ENCODE measurements at places on chromosomes 2 and 18. TPM values are rescaled to one million over a fixed set of nuclear protein-coding genes. Genes with fewer than 3 reads are reported as not detected.

Gene HOXD3
- total RNA-seq: 0.27 TPM

Gene IL37
- total RNA-seq: not detected

Gene ONECUT2
- total RNA-seq: 0.41 TPM

Gene ANKRD36B
- total RNA-seq: 4.8 TPM

Gene FAM117B
- total RNA-seq: 2.3 TPM

Gene DOK6
- total RNA-seq: not detected

Gene STK17B
- 4.6 TPM for total RNA-seq

Gene ANO7
- 2.5 TPM for total RNA-seq

Gene PKP4
- 29.0 TPM for total RNA-seq

Gene CRACDL
- 0.54 TPM for total RNA-seq

Gene RIT2
- not detected for total RNA-seq

Gene B3GNT7
- total RNA-seq: 1.8 TPM

Gene REG3G
- total RNA-seq: not detected

Gene ATRAID
- total RNA-seq: 212 TPM

Gene ALK
- total RNA-seq: not detected

Gene KIF1A
- total RNA-seq: 0.73 TPM

Gene SPIRE1
- 20.6 TPM for total RNA-seq

Gene PCARE
- not detected for total RNA-seq

Gene TCF7L1
- total RNA-seq: 7.2 TPM

Gene SOX11
- not detected for total RNA-seq

Gene GALNT13
- 9.9 TPM for total RNA-seq

Gene CD8A
- 0.29 TPM for total RNA-seq

Gene HNMT
- total RNA-seq: 0.68 TPM

Gene KCNJ3
- total RNA-seq: not detected

Gene DYNAP
- not detected for total RNA-seq

Gene NAT8
- not detected for total RNA-seq

Gene SPATA3
- not detected for total RNA-seq

Gene RASGRP3
- total RNA-seq: 1.5 TPM

Gene ITGB6
- 0.84 TPM for total RNA-seq

Gene LAMA3
- total RNA-seq: 39.0 TPM

Gene ABHD3
- 26.4 TPM for total RNA-seq

Gene MAP2
- total RNA-seq: 0.44 TPM

Gene CFAP221
- total RNA-seq: 0.92 TPM

Gene FAM110C
- 0.06 TPM for total RNA-seq

Gene BIN1
- total RNA-seq: 32.8 TPM

Gene DGUOK
- 152 TPM for total RNA-seq

Gene HAUS1
- 38.0 TPM for total RNA-seq

Gene RPRM
- total RNA-seq: not detected

Gene RANBP2
- total RNA-seq: 23.3 TPM

Gene ZNF804A
- not detected for total RNA-seq

Gene MAL
- not detected for total RNA-seq

Gene STPG4
- total RNA-seq: 0.12 TPM
